ENCODE measurements at places on chromosomes 7 and 10.

DNA sequence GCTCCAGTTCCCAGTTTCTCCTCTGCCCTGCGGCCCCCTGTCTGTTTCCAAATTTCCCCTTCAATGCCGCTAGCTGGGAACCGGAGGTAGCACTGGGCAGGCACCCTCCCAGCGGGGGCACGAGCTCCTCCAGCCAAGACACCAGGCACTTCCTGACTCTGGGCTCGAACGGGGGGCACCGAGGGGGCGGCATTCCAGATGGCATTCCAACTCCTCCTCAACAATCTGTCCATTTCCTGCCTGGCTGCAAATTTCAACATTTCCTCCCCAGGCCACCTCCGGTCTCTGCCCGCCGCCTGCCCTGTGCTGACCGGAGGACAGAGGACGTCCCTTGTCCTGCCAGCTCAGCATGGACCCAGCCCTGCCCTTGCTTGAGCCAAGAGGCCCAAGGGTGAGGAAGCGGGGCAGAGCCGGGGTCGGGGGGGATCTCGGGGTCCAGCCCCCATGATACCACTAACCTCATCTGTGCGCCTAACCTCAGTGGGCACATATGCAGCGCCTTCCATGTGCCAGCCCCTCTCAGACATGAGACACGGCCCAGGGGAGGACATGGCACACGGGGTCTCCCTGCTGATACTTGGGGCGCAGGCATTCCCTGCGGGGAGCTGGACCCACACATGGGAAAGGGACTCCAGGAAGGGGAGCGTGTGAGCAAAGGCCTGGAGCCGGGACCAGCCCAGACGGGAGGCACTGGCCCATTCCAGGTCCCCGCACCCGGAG lies 58.0 kb downstream of the PDGFA start:
- peak; percentile 65 for DNase-seq

GRCh38 chr7:95901006-95901405 lies 128.7 kb downstream of the DYNC1I1 start:
- peak; percentile 30 for DNase-seq

DNA sequence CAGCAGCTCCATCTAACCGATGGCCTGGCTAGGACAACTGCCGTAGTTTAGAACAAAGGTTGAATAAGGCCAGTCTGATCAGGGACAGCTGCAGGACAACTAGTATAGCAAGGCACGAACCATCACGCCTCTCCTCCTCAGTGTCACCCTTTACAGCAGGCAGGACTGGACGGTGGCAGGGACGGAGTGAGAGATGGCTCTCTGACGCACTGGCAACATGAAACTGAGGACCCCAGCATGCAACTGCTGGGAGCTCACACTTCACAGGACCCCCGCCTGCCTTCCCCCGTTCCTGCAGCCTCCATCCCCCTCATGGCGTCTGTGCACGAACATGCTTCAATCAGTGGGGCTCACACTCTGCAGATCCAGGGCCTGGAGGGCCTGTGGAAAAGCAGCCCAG lies 53.7 kb downstream of the ZRANB1 start:
- no peak for DNase-seq

DNA sequence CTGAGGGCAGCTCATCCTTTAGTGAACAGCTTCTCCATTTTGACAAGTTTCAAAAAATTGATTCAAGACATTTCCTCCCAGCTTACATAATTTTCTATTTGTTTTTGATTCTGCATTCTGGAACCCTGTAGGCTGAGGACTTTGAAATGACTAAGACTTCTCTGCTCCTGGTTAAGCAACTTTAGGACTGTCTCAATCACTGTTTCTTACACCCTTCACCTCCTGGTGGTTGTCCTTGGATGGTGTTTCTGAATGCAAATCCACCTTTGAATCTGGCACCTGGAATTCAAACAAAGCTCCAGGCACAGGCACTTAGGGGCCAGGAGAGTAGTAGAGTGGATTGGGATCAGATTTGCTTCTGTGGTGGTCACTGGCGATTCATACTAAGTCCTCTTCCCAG lies 595.5 kb downstream of the LRMDA start:
- no peak for DNase-seq

DNA sequence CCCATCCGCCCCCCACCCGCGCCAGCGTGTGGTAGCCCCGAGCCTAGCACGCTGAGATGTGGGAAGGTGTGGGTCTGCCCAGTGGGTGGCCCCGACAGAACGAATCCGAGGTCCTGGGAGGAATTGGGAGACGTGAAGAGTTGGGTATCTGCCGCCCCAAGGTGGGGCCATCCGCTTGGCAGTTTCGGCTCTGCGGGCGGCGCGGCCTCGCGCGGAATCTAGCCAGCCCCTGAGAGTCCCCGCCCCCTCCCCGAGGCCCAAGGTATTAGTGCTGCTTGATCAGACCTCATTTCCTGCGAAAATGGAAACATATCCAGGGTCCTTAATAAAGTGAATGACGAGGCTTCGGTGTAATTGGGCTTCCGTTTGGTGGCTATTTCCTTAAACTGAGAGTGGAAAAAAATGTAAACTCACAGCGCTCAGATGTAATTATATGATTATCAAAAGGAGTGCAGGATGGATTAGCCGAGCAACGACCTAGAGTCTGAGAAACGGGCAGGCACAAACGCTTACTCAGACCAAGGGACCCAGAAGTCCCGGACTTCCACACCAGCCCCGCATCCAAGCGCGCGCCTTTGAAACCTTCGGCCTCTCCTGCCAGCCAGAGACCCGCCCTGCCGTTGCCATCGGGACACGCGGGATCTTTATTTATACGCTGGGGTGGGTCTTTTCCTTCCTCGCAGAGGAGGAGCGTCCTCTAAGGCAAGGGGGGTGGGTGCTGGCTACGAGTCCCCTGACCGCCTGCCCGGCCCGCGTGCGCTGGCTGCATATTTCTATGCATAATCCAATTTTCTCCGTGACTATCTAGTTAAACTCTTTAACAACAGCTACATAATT lies 12.8 kb downstream of the LBX1 start:
- no peak for DNase-seq

DNA sequence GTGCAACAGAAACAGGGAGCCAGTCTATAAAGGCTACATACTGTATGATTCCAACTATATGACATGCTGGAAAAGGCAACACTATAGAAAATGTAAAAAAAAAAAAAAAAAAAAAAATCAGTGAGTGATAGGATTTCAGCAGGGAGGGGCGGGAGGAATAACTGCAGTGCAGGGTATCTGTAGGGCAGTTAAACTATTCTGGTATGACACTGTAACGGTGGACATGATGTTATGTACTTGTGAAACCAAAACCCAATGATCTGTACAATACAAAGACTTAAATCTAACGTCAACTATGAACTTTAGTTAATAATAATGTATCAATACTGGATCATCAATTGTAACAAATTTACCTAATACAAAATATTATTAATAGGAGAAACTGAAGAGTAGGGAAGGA lies 14.3 kb downstream of the WASL start:
- DNase-seq, result no peak

GRCh38 chr7:1288996-1289551 lies 56.4 kb downstream of the UNCX start:
- no peak for DNase-seq

All from femur (tissue), 1 donor.